ENCODE measurements at places on chromosomes 6 and 20.

DNA sequence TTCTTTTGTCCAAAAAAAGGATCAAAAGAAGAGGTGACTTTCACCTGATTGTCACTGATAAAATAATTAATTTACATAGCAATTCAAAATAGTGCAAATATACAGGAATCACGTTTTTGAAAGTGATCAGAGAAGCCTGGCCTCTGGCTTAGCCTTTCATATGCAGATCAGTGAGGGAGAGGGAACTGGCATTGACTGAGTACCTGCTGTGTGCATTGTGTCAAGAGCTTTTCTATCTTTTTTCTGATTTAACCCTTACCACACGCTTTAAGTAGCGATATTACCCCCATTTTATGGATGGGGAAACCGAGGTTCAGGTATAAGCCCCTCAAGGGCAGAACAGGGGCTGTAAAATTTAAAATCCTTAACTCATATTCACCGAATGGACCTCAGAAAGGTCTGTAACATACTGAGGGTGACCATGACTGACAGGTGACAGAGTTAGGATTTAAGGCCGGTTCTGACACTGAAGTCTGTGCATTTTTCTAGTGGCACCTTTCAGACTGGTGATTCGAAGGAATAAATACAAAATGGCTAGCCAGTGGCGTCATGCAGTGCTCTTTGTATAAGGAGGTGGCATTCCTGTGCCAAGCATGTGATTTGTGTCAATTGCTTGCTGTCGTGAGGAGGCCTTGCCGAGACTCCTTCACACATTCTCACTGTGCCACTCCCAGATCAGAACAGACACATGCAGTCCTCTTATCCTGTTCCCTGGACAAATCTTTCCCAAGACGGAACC, 310.2 kb downstream of the TSHZ2 start:
- no peak for DNase-seq

GRCh38 chr20:53622247-53623133, 28.9 kb upstream of the ZNF217 start:
- DNase-seq: peak; percentile 35

DNA sequence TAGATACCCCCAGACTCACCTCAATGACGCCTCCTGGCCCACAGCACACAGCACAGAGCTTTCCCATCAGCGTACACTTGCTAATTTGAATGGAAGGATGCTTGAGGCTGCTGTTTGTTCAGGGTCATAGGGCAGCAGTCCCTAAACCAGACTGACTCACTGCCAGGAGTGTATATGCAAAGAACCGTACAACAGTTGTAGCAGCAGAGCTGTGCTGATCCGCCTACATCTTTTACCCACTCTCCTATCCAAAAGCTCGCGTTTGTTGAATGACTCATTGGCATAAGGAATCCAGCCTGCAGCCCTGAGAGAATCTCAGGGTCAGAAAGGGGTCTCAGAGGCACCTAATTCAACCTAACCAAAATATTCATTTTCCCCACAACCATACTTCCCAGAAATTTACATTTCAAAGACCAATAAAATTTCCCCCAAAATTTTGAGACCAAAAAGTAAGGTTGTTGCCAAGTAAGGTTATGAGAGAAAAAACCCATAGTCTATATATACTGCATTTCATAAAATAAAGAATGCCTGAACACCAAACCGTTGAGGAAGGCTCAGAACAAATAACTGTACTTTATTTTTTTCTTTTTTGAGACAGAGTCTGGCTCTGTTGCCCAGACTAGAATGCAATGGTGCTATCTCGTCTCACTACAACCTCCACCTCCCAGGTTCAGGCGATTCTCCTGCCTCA, 35.3 kb upstream of the CCND3 start:
- peak; percentile 34 for DNase-seq

GRCh38 chr6:164099269-164099865, 684.8 kb downstream of the QKI start:
- DNase-seq: no peak

All from HepG2 (cell line).